Brain microvascular endothelial cell (primary cell): ENCODE measurements at places on chromosomes 2 and 18.
A peak's percentile ranks its signal among the peaks of the same experiment; 100 is the strongest.

DNA sequence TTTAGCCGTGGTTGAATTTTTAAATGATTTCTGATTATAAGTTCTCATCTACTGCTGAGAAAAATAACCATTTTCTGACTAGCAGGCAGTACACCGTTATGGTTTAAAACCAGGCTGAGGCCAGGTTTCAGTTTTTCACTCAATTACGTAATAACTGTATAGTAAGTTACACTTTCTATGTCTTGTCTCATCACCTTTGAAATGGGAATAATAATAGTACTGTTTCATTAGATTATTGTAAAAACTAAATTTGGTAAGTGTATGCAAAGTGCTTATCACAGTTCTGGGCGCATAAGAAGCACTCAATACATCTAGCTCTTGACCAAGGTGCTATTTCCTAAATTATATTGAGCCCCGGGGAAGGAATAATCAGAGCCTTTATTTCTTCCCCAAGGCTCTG is 76.8 kb downstream of the LIMS1 start:
- DNase-seq, result no peak

- no peak for DNase-seq
These were observed 45.6 kb upstream of the TTC39C start for GRCh38 chr18:23968638-23969604.

GRCh38 chr2:15047184-15047583 is 414.7 kb downstream of the LRATD1 start:
- no peak for DNase-seq

- DNase-seq, result no peak
These were observed 47.2 kb downstream of the AGAP1 start for GRCh38 chr2:235541016-235541415.

DNA sequence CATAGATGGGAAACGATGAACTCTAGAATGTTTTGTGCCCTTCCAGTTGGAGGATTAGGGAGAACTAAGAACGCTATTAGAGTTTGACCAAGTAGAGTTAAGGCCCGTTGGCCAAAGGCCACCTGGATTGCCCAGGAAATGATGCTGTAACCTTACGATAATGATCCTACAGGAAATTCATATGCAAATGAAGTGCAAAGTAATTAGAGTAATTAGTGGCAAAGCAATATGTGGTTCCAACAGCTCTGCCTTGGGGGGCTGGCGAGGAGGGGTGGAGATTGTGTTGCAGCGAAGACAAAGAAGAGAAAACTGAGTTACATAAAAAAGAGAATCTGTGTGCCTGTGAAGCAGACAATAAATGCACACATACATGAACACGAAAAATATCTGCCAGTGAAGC is 61.5 kb upstream of the BOD1L2 start:
- DNase-seq, result no peak

DNA sequence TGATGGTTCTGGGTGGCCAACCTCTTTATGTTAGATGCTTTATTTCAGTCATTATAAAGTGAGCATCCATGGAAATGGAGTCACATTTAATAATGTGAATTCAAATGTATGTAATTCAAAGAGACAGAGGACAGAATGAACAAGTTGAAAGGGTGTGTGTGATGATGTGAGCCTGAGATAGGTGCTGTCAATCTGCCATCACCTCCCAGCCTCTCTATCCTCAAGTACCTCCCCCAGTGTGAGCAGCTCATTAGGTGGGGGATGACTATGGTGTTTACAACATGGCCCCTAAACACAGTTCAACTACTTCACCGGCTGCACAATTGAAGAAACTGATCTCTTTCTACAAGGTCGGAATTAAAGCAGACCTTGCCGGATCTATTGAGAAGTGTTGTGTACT is 74.7 kb upstream of the IGFBP5 start:
- DNase-seq, result no peak

DNA sequence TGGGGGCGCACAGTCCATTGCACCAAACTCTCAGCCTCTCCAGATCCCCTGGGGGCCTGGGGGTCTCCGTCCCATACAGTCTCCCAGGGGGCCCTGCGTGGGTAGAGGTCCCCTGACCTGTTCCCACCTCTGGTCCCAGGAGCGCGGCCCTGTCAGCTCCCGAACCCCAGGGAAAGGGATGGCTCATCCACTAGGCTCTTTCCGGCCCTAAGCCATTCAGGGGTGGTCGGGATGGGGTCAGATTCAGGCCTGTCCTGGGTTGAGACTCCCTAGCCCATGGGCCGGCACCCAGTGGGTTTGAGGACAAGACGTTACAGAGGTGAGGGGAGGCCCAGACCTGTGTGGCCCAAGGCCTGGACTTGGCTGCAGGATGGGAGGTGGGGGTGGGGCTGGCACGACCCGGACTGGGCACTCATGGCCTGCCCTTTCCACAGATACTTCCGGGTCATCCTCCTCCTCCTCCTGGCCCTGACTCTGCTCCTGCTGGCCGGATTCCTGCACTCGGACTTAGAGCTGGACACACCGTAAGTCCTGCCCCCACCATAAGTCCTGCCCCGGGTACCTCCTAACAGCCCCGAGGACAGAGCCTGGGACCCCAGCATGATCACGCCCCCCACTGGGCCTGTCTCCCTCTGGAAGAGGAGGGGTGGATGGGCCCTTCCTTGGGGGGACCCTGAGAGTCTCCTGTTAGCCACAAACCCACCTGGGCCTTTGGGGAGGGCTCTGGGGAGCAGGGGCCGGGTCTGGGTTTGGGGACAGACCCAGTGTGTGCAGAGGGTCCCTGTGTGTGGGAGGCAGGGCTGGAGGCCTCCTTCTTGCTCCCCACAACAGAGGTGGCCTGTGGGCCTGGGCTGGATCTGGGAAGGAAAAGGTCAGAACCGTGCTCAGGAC is 10.1 kb upstream of the NEU4 start:
- no peak for DNase-seq

- peak; percentile 89 for DNase-seq
These were observed 95.4 kb downstream of the HNMT start for GRCh38 chr2:138059487-138060300.

- no peak for DNase-seq
These were observed 669.8 kb downstream of the ZEB2 start for GRCh38 chr2:143850084-143850483.

DNA sequence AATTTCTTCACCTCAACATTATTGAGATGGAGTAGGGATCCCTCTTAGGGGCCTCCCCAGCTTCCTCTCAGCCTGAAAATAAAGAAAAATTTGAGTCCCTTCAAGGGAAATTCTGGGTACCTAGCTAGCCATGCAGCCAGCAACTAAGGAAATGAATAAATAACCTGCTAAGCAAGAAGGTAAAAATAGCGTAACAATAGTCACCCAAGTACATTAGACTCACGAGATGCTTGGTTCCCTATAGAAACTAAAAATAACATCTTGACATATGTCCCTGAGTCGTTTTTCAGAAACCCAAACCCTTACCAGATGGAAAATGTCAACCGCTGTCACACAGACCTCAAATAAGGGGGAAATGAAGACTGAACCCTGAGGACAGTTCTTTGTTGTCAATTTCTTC is 51.9 kb downstream of the CACNB4 start:
- DNase-seq, result no peak

- no peak for DNase-seq
These were observed 66.3 kb downstream of the MYCN start for GRCh38 chr2:16006537-16007166.

DNA sequence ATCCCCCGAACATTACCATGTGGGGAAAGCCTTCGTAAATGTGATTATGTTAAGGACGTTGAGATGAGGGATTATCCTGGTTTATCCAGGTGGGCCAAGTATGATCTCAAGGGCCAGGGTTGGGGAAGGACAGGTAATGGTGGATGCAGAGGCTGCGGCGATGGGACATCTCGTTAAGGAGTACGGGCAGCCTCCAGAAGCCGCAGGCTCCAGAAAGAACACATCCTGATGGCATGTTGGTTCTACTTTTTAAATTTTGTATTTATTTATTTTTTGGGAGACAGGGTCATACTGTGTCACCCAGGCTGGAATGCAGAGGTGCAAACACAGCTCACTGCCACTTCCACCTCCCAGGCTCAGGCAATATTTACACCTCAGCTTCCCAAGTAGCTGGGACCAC is 86.2 kb upstream of the RAB6C start:
- DNase-seq, result no peak

- DNase-seq, result no peak
These were observed 103.7 kb upstream of the PXDN start for GRCh38 chr2:1847846-1848598.

- DNase-seq, result no peak
These were observed 551.3 kb downstream of the CMPK2 start for GRCh38 chr2:6314218-6314960.

GRCh38 chr2:119255760-119256581 is 32.3 kb downstream of the STEAP3 start:
- peak; percentile 94 for DNase-seq

- DNase-seq, result no peak
These were observed 43.5 kb downstream of the SCN1A start for GRCh38 chr2:166084301-166084700.
